ENCODE measurements at places on chromosomes 2 and 18. TPM values are rescaled to one million over a fixed set of nuclear protein-coding genes. Genes with fewer than 3 reads are reported as not detected.

The MYO3B gene
- total RNA-seq = not detected

DNA sequence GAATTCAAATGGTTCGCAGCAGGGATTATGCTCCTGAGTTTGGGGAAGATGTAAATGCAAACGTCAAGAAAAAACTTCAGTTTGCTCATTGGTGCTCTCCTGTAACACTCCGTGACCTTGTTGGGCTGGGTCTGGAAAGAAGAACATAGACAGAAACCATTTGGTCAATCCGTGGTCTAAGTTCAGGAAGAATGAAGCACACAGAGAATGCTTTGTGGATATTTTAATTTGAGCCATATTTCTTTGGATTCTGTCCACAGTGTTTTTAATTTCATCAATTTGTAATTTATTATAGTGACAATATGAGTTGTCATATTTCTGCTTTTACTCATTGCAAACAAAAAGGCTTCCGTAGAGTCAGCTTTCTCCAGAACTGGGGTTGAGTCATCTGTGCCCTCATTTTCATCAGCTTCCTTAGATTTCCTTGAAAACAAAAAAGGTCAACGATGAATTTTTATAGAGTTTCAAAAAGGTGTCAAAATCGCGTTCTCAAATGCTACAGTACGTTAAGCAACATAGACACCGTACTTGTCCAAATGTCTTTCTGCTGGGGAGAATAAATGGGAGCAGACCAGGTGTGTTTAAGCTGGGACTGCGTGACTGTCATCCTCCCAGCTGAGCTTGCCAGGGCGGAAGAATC is 606.4 kb downstream of the RNF144A start:
- H3K4me1 ChIP-seq = no peaks in the 10 kb centered on the region
- no peaks in the 10 kb centered on the region for H3K27me3 ChIP-seq
- no peak for DNase-seq
- H3K27ac ChIP-seq = no peak overlapping the region

- H3K27ac ChIP-seq = no peak overlapping the region
- no peak for DNase-seq
- no peaks in the 10 kb centered on the region for H3K36me3 ChIP-seq
- H3K4me1 ChIP-seq = no peaks in the 10 kb centered on the region
These were observed 480.8 kb downstream of the CDH2 start for GRCh38 chr18:27696148-27696547.

GRCh38 chr2:69113627-69114026 is 100.6 kb downstream of the ANTXR1 start:
- DNase-seq = no peak
- no peak overlapping the region for H3K27ac ChIP-seq
- no peaks in the 10 kb centered on the region for H3K36me3 ChIP-seq
- no peak overlapping the region for H3K4me3 ChIP-seq
- H3K4me1 ChIP-seq = peaks cover 4% of the 10 kb centered on the region

GRCh38 chr2:172408143-172408766 is 19.1 kb upstream of the ITGA6 start:
- H3K36me3 ChIP-seq = no peaks in the 10 kb centered on the region
- no peak overlapping the region for H3K27ac ChIP-seq

The NT5DC4 gene
- total RNA-seq = 0.53 TPM

GRCh38 chr2:127061375-127062273 is 45.3 kb downstream of the BIN1 start:
- H3K27ac ChIP-seq = peak overlapping the region; percentile 56
- no peaks in the 10 kb centered on the region for H3K27me3 ChIP-seq
- peaks cover 18% of the 10 kb centered on the region for H3K36me3 ChIP-seq
- DNase-seq = no peak
- H3K4me3 ChIP-seq = no peak overlapping the region

DNA sequence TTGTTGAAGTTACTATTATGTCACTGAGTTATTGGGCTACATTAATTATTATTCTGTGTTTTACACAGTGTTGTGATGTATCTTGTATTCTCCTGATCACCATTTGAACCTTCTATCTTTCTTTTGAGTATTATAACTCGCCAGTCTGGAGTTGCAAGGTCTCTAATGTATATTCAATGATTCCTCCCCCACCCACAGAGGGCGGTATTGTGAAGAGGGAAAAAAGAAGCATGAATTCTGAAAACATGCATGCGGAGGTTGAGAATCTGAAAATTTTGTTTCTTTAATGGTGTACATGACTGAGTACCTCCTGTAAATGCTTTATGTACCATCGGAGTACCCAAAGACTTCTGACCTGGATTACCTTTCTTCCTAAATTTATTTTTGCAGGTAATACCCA is 266.6 kb downstream of the NR4A2 start:
- H3K36me3 ChIP-seq = no peaks in the 10 kb centered on the region
- no peak overlapping the region for H3K27ac ChIP-seq

DNA sequence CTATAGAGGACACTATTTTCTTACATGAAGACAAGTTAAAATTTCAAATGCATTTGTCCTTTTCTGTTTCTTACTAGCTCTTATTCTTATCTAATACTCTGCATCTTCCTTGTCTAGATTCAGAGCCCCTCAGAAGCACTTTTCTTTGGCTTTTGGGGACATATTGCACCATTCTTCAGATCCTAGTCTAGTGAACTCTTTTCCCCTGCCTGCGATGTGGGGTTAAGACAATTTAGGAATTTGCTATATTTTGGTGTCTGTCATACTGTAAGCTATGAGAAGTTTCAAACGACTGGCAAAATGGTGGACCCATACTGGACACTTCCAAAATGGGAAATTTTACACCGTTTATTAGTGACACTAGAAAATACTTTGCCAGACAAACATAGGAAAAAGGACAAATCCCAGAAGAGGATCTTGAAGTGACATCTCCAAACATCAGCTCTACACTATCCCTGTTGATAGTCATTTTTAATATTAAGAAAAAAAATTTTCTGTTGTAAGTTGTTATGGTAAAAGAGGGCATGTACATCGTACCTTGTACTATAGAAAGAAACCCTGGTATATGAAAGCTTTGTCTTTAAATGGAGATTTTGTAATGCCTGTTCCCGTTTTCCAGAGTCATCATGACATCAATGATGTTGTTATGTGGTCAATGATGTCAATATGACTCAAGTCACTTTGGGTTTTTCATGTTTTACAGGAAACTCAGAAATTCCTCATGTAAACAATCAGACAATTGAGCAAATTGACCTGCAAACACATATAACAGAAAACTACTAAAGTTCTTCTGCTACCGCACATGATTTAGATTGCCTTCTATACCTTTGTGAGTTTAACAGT is 4.4 kb upstream of the KYNU start:
- peaks cover 8% of the 10 kb centered on the region for H3K4me1 ChIP-seq
- no peak for DNase-seq
- no peak overlapping the region for H3K4me3 ChIP-seq

The ALPI gene
- not detected for total RNA-seq

DNA sequence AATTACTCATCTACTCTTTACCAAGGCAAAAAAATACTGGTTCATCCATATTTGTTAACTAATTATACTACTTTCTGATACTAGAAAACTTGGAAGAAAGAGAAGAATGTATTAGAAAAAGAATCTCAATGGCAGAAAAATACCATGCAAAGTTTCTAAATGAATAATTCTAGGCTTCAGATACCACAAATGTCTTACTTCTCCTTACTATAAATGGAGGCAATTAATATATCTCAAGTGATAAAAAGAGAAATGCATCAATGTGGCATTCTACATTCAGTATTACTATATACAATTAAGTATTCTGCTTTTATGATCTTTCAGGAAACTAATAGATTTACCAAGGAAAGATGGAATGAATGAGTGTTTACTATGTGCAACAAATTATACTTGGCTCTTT is 85.5 kb downstream of the ITSN2 start:
- no peak for DNase-seq
- peaks cover 11% of the 10 kb centered on the region for H3K4me1 ChIP-seq
- H3K4me3 ChIP-seq = no peak overlapping the region

The C2orf80 gene
- not detected for total RNA-seq

The GALNT13 gene
- total RNA-seq = 2.4 TPM

GRCh38 chr18:59900222-59901128 is 679 bp downstream of the PMAIP1 start:
- H3K4me3 ChIP-seq = peak overlapping the region; percentile 71
- no peaks in the 10 kb centered on the region for H3K36me3 ChIP-seq
- H3K4me1 ChIP-seq = peaks cover 31% of the 10 kb centered on the region
- peaks cover 6% of the 10 kb centered on the region for H3K27me3 ChIP-seq
- peak; percentile 55 for DNase-seq

The CCDC74B gene
- total RNA-seq = 7.2 TPM

DNA sequence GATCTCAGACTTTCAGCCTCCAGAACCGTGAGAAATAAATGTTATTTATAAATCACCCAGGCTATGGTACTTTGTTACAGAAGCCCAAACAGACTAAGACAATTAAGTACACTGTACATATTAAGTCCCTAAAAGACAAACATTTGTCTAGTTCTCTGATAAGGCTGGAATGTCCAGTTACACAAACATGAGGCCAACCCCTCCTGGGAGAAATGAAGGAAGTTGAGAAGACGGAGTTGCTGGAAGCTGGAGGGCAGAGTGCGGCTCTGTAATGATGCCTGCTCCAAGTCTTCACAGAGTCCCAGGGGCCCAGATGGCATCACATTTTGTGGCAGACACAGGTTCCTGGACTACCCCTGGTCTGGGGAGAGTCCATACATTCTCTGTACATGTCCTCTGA is 79.2 kb upstream of the ST8SIA3 start:
- no peaks in the 10 kb centered on the region for H3K4me1 ChIP-seq
- DNase-seq = no peak
- H3K4me3 ChIP-seq = no peak overlapping the region

DNA sequence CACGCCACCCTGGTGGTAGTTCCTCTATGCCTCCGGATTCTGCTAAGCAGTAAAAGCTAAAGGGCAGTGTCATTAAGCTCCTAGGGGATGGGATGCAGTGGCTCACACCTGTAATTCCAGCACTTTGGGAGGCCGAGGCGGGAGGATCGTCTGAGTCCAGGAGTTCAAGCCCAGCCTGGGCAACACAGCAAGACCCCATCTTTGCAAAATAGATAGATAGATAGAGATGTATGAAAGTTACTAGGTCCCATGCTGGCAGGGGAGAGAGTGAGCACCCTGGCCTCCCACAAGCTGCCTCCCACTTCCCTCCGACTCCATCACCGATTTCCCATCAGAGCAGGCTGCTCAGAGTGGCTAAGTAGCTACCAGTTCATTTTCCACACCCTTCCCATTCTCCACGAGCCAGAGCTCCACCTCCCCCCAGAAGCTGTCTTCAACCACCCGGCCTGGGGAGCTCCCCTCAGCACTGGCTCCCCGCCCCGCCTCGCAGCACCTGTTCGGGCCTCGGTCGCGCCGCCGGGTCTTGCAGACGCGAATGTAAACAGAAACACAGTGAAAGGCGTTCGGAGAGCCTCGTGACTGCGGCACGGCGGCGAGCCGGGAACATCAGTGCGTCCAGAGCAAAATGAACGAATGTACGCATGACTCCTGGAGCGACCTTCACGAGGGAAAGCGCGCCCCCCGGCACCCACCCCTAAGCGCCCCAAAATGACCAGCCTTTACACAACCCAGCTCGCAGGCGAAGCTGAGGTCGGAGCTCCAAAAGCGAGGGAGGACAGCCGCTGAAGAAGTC is 598 bp upstream of the CEP68 start:
- no peaks in the 10 kb centered on the region for H3K27me3 ChIP-seq
- H3K4me1 ChIP-seq = peaks cover 49% of the 10 kb centered on the region
- peak overlapping the region; percentile 88 for H3K27ac ChIP-seq
- H3K36me3 ChIP-seq = no peaks in the 10 kb centered on the region
- H3K4me3 ChIP-seq = peak overlapping the region; percentile 85

DNA sequence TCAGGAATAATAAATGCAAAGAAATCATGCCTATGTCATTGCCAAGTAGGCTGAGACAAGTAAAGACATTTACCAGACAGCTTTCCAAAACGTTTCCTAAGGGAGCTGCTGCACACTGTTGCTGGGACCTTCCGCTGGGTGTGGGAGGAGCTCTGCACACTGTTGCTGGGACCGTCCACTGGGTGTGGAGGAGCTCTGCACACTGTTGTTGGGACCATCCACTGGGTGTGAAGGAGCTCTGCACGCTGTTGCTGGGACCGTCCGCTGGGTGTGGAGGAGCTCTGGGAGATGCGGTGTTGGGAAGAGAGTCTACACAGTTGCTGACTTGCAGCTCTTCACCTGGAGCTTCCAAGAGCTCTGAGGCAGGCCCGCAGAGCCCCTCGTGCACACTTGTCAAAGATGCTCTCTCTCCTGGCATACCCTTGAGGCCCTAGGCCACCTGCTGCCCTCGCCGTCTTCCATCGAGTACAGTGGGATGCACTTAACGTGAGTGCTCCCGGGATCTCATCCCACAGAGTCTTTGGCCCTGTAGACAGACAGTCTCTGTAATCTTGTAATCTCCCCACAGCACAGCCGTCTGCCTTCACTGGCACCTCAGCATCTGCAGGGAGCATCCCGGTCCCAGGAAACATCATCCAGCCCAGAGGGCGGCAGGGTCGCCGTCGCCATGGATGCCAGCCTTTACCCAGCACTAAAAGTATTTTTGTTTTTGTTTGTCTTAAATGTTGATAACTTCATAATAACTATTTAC is 51.4 kb downstream of the TRAPPC12 start:
- H3K27ac ChIP-seq = no peak overlapping the region
- no peaks in the 10 kb centered on the region for H3K27me3 ChIP-seq
- no peak for DNase-seq
- H3K4me3 ChIP-seq = no peak overlapping the region

GRCh38 chr2:8630676-8631464 is 51.0 kb upstream of the ID2 start:
- H3K4me1 ChIP-seq = peaks cover 6% of the 10 kb centered on the region
- DNase-seq = peak; percentile 34
- H3K4me3 ChIP-seq = no peak overlapping the region

The EFEMP1 gene
- total RNA-seq = 219 TPM

The NHEJ1 gene
- total RNA-seq = 13.0 TPM

DNA sequence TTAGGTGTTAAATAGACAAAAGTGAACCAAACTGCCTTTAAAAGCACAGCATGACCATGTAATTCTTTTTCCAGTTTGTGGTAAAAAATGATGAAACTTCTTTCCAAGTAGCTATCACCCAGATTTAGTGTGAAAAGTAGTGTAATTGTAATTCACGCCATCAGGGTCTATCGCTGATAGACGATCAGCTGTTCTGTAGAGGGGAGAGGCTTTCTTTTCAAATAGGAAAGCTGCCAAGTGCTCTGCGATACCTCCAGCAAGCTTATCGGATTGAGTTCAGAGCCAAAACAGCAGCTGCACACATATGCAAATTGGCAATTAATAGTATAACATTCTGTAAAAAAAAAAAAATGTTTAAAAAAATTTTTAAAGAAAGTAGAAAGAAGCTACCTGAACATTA is 61.9 kb upstream of the PSMD14 start:
- DNase-seq = no peak
- H3K36me3 ChIP-seq = no peaks in the 10 kb centered on the region
- no peak overlapping the region for H3K27ac ChIP-seq
- H3K4me3 ChIP-seq = no peak overlapping the region

GRCh38 chr2:36618381-36618780 is 20.4 kb upstream of the FEZ2 start:
- no peak overlapping the region for H3K4me3 ChIP-seq
- no peaks in the 10 kb centered on the region for H3K4me1 ChIP-seq
- H3K27ac ChIP-seq = no peak overlapping the region
- DNase-seq = no peak
- H3K27me3 ChIP-seq = no peaks in the 10 kb centered on the region

Measured in lower lobe of right lung (tissue), 2 donors.